ENCODE measurements at places on chromosomes 12 and 14.

GRCh38 chr12:14902465-14902864, 16.8 kb upstream of the MGP start:
- DNase-seq, result no peak

GRCh38 chr12:26359576-26359975, 164.2 kb downstream of the SSPN start:
- DNase-seq, result no peak

DNA sequence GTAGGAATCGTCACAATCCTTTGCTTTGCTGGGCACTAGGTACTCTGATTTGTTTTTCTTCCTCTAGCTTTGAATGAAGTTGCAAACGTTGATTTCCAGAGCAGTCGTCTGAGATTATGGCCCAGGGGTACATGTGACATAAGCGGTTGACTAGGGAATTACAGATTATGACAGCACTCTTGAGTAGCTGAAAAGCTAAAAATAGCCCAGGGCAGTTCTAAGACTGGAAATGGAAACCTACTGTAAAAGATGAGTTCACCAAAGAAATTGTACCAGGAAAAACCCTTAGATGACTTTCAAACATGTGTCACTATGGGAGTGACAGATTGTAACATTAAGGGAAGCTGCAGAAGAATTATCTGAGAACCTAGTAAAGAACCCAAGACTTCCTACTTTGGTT, 108.5 kb downstream of the ANO6 start:
- no peak for DNase-seq

GRCh38 chr12:12890543-12891079, 751 bp upstream of the GPRC5A start:
- no peak for DNase-seq

DNA sequence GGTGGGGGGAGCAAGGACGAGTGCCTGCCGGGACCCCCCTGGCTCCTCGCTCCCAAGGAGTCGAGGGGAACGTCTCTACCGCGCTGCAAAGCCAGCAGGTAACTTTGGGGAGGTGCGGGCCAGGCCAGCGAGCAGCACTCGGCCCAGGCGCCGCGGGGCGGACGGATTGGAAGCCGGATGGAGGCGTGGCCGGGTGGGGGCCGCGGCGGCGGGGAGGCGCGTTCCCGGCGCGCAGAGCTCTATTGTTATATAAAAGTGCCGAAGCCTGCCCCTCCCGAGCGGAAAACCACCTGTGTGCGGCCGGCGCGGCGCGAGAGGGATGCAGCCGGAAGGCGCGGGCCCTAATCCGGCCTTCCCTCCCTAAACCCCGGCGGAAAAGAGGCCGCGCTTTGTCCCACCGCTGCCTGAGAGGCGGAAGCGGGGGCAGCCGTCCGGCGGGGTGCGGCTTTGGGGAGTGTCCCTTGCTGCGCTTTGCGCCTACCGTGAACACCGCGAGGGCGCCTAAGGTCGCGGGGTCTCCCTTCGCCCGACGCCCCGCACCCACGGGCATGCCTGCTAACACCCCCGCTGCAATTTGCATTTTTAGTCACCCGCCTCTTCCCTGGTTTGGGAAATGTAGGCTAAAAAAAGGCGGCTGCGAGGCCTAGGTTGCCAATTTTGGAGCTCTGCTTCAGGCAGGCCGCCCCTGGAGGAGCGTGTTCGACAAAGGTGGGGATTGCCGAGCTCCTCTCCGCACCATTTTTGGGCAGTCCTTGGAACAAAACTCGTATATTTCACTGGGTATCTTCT, 1.7 kb upstream of the DUSP6 start:
- peak; percentile 60 for DNase-seq

- DNase-seq, result no peak
These were observed 103.0 kb downstream of the FSCB start for GRCh38 chr14:44404036-44404435.

DNA sequence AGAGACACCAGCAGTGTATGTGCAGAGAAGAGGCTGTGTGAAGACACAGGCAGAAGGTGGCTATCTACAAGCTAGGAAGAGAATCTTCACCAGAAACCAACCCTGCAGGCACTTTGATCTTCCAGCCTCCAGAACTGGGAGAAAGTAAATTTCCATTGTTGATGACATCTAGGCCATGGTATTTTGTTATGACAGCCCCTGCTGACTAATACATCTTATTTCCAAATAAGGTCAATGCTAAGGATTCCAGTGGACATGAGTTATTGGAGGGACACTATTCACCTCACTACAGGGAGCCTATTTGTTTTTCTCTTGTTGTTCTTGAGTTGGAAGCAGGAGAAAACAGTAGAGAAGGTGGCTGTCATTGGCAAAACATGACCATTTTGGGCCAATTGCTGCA, 88.5 kb upstream of the RIN3 start:
- no peak for DNase-seq

DNA sequence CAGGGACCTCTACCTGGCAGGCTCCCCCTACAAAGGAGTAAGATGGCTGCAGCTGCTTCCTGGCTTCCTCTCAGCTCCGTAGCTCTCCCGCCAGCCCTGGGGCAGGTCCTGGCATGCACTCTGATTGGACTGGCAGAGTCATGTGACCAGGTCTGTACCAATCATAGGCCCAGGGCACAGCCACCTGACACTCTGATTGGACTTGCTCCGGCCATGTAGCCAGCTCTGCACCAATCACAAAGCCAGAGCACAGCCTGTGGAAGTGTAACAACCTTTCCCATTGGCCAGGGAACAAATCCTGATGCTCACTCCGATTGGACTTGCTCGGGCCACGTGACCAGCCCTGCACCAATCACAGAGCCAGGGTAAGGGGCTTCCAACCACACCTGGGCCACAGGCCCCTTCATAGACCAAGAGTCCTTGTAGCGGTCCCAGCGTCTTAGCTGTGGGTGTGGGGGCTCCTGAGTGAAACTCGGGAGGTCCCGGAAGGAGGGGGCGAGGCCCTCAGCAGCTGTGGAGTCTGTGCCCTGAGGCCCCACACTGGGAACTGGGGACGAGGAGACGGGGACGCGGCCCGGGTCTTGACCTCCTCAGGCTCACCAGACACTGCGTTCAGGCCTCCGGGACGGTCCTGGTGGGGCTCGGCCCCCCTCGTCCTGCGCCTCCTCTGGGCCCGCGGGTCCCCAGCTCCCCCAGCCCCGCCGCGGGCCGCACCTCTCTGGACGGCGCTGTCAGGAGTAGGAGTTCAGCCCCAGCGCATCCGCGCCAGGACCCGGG, 210.6 kb downstream of the ADGRD1 start:
- DNase-seq, result no peak

GRCh38 chr12:102527171-102527720, 46.9 kb upstream of the IGF1 start:
- DNase-seq, result no peak

- DNase-seq, result no peak
These were observed 23.1 kb upstream of the PGF start for GRCh38 chr14:74978416-74978947.

DNA sequence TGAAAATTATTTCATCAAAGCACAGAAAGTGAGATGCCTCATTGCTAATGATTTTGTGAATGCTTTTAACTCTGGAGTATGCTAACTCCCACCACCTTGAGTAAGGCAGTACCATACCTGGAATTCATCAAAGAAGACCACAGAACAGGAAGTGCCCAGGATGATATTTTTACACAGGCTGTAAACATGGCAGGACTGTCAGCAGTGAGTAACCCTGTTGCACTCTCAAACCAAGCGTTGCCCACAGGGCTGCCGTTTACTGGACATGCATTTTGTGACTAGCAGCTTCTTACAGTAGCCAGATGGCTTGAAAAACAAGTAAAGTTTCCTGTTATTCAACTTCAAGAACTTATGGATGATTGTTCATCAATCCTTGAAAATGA, 42.4 kb downstream of the RALGAPA1 start:
- no peak for DNase-seq

GRCh38 chr12:8639936-8640335, 22.7 kb downstream of the MFAP5 start:
- DNase-seq, result no peak

DNA sequence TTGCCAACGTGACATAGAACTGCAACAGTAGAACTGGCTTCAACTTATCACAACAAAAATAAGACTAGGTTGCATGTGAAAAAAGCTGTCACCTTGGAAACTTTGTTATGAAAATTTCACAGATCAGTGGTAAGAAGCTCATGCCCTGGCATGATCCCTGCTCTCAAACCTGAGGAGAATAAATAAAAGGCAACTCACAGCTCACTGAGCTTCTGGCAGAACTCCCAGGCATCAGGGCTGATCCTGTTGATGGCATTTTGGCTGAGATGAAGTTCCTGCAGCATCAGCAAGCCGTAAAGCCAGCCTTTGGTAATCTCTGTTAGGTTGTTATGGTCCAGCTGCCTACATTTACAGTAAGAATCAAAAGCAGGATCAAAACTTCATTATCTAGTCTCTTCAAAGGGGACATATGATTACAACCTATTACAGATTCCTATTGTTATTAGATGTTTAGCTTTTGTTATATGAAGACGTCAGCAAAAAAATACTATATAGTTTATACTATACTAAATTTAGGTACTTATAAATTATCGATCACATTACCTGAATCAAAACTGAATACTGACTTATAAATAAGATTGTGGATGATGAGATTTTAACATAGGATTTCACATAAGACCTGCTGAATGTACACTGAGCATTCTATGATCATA, 32.0 kb downstream of the LRIG3 start:
- DNase-seq, result no peak

- DNase-seq, result no peak
These were observed 670.6 kb downstream of the SLC16A7 start for GRCh38 chr12:60266381-60266852.

DNA sequence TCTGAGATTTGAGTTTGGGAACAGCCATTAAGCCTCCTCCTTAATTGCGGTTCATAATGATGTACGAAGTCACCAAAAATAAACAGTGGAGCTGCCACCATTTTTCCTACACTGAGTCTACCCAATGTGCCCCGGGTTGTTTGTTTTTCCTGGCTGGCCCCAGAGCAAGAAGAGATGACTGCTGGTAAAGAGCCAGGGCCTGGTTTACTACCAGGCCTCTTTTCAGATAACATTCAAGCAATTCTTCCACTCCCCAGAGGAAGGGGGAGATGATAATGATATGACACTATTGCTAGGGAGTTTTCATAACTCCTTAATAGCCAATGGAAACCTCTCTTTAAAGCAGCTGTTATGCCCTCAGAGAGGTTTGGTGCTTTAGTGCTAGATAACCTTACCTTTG, 42.3 kb downstream of the BRAP start:
- no peak for DNase-seq

DNA sequence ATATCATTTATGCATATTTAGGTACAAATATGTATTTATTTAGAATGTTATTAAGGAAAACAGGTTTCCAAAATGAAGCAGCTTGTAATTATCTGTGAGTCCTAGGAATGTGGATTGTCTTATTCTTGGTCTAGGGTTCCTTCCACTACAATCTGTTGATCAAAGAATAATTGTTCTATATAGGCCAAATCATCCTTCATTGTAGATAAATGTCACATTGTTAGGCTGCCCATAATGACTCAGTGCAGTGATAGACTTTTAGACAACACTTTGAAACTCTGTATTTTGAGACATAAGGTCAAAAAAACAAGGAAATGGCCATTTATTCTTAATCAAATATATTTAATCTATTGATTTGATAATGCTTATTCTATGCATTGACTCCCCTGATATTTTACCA, 283.0 kb downstream of the ACSS3 start:
- DNase-seq, result no peak

GRCh38 chr14:22982477-22983245, at the start of gene AJUBA:
AJUBA (minus strand) TSS chr14:22982551; CDS start chr14:22982266, 285 bp downstream.
- peak; percentile 58 for DNase-seq

DNA sequence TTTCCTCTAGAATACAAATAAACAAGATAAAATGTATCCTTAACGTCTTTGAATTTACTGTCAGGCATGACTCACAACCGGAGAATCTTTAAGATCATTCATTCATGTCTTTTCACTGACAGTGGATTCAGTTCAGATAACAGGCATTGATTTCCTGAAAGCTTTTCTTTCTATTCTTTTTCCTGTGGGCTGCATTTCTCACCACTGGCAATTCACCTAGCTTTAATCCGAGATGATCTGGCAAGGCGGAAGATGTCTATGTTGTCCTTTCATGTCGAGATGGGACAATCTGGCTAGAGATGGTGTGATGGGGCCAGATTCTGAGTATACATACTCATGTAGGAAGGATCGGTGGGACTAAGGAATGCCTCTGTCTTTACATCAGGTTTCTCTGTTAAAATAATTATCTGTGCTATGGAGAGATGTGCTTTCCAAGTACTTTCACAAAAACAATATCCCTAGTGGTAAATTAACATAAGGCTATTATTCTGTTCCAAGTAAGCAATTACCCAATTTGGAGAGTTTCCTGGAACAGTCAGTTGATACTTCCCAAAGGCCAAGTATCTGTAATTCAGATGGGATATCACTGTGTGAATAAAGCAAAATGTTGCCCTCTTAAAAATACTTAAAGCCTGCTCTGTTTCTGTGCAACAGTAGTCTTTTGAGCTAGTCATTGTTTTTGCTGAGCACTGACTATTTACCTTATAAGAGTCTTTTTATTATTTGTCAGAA, 17.8 kb downstream of the ACSS3 start:
- no peak for DNase-seq

DNA sequence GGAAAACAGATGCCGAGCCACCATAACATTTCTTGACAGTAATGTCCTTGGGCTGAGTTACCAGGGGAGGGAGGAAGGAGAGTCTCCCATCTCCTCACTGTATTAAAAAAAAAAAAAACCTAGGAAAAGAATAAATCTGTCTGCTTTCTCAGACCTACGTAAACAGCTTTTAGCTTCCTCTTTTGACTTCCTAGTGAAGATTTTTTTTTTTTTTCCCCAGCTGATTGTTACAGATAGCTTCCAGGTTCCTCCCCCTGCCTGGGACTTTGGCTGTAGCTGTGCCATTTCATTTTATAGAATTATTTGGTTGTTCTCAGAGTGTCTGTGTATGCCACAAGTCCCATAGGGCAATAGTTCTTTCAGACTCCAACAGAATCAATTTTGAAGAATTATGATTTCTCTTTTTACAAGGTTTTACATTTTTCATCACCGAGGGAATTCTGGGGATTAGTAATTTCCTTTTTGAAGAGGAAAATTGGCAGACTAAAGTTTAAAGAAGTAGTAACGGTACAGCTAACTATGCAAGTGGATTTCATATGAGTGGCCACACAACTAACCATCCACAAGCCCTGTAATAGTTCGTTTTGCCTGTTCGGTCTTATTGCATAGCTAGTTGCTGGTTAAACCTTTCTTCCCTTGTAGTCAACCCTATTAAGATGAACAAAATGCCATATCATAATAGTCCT, 23.1 kb upstream of the GNS start:
- DNase-seq, result no peak

GRCh38 chr14:60164712-60165546, at the start of gene DHRS7:
DHRS7 (minus strand) TSS chr14:60165398; CDS start chr14:60165309, 89 bp downstream.
- peak; percentile 61 for DNase-seq

- DNase-seq, result no peak
These were observed 167.5 kb downstream of the DPF3 start for GRCh38 chr14:72726444-72726843.

GRCh38 chr12:80100591-80100990, 1.3 kb downstream of the OTOGL start:
- DNase-seq, result no peak

DNA sequence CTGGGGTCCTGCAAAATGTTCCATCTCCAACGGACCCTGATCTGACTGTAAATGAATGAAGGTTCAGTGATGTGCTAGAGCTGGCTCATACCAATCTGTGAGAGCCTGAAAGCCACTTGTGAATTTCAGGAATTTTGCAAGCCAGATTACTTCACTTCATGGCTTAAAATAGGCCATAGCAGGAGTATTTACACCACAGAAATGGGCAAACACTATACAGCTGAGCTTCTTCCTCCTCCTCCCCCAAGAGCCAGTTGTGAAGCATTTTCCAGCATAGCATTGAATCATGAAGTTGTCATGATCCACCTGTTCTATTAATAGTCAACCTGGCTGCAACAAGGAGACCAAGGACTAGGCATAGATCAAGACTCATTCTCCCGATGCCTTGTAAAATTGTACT, 141.3 kb upstream of the RASSF8 start:
- DNase-seq, result no peak

Measured in effector memory CD8-positive, alpha-beta T cell (primary cell).